A549 (cell line): ENCODE measurements at places on chromosomes 1 and 21.

GRCh38 chr1:170664093-170664827 is at the start of gene PRRX1:
PRRX1 (plus strand) TSS chr1:170664131; CDS start chr1:170664219, 88 bp downstream.
- no peak for DNase-seq

DNA sequence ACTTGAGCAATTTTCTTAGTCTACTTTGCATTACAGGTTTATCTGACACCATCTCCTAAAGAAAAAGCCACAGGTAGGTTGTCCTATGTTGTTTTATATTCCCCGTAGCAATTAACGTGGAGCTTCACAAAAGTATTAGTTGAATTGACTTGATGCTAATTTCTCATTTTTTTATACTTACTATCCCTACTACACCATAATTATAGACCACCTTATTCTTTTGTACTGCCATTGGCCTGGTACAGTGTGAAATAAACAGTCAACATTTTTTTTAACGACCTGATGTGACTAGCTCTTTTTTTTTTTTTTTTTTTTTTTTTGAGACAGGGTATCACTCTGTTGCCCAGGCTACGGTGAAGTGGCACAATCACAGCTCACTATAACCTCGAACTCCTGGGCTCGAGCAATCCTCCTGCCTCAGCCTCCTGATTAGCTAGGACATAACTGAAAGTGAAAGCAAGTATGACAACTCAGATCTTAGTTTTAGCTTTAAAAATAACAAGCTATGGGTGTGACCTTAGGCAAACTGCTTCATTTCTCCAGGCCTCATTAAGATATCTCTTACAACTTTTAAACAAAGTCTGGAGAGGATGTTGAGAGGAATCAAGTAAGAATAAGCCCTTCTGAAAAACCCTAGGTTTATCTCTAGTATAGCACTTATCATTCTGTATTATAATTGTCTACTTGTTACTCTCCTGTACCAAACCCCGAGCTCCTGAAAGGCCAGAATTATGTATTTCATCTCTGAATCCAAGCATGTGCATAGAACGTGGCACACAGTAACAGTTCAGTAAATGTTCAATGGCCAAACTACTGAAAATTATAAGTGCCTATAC is 49.5 kb downstream of the LUZP1 start:
- DNase-seq, result no peak

GRCh38 chr1:70504821-70505193 is 93.7 kb downstream of the CTH start:
- DNase-seq, result no peak

GRCh38 chr21:38914528-38915293 is 109.0 kb downstream of the ETS2 start:
- DNase-seq, result no peak

GRCh38 chr1:223074445-223075300 is 68.4 kb downstream of the TLR5 start:
- DNase-seq, result no peak

DNA sequence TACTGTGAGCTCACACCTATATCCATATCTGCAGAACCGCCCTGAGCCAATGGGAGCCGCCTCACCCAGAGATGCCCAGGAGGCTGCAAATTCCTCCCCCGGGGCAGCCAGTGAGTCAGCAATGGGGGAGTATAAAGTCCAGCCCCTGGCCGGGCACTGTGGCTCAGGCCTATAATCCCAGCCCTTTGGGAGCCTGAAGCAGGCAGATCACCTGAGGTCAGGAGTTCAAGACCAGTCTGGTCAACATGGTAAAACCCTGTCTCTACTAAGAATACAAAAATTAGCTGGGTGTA is 5.0 kb upstream of the CLCNKB start:
- no peak for DNase-seq

GRCh38 chr1:224157316-224157715 is 25.7 kb upstream of the DEGS1 start:
- DNase-seq, result no peak

DNA sequence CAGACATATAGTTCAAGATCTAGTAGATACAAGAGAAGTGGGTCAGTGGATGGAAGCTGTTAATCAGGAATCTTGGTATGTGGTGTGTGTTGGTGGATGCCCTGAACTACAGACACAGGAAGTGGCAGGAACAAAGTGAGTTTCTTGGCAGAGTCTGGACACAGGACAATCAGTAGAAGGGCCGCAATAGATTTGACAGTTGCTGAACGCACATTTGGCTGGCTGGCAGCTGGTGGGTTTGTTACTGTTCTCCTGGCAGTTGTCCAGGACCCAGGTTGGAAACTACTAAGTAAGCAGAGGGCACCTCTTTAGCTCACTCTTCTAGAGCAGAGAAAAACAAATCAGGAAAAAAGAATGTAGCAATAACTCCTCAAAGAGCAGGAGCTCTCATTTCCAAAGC is 13.2 kb downstream of the KRTAP26-1 start:
- no peak for DNase-seq

DNA sequence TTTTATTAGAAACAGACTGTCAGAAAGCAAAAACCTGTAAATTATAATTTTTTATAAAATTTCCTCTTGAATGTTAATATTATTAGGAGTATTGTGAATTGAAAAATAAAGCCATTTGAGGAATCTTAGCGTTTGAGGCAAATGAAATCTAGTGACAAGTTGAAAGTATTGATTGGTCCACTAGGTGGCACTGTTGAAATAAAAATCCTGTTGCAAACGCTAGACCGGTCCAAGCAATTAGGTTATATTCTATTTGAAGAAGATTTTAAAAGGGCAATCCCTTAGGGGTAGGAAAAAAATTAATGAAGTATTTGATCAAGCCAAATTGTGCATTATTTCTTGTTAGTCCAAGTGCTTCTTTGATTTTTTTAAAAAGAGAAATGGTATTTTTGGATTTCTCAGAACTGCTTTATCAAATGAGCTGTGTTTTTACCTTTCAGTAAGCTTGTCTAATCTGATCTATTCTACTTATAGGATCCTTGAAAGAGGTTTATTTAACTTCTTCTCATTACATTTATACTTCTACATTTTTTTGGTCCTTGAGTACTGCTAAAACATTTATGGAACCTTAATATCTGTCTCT is 57.7 kb downstream of the ATG4C start:
- peak; percentile 38 for DNase-seq

GRCh38 chr1:58446368-58446767 is 100.2 kb downstream of the OMA1 start:
- no peak for DNase-seq

- DNase-seq, result no peak
Measured at GRCh38 chr21:44557491-44558328, 885 bp downstream of the KRTAP10-3 start.

DNA sequence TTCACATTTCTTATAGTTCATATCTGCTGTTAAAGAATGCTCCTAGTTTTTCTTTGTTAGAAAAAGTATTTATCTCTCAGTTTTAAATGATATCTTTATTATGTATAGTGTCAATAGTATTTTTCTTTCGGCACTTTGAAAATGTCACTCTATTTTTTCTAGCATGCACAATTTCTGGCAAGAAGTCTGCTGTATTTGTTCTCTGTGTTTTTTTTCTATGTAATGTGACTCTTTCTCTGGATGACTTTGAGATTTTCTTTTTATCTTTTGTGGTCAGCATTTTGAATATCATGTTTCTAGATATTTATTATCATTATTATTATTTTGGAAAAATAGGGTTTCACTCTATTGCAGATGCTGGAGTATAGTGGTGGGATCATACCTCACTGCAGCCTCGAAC is 285.2 kb downstream of the PTGER3 start:
- DNase-seq, result no peak

- DNase-seq, result no peak
Measured at GRCh38 chr1:116448785-116449385, 75.8 kb downstream of the ATP1A1 start.

DNA sequence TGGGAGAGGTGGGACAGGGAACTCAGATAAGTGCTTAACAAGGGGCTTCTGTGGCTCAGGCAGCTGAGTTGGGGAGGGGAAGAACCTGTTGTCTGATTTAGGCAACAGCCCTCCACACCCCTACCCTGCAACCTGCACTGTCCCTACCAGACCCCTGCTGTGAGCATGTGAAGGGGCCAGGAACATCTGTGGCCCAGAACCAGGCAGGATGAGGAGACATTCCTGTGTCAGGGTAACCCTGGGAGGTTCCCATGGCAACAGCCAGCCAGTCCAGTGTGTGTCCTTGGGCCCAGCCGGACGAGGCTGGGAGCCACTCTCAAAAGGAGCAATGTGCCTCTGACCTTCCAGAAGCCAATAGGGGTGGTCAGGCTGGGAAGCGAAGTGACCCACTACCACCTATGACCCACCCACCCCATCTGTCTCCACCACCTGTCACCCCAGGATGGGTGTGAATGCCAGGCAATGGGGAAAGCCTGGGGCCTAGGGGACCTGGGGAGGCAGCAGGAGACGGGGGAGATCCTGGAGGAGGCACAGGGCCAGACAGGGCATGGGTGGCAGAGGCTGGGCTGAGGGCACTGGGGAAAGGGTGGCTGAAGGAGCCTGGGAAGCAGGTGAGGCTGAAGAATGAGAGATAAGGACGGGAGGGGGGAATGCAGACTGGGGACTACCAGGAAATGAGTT is 5.0 kb upstream of the PMVK start:
- DNase-seq, result no peak

DNA sequence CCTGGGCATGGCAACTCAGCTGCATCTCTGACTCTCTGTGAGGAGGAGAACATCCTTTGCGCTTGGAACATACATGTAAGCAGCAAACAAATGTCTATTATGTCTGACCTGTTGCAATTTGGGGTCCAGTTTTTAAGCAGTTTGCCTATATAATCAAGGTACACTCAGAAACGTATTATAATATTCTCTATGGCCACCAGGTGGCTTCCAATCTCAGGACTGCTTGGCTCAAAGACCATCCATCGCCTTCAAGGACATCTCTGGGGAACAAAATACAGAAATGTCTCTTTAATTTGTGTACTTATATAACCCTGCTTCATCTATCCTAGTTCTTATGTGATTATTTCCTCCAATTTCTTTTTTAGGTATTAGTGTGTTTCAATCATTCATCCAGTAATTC is 227.2 kb downstream of the OLFM3 start:
- peak; percentile 11 for DNase-seq

DNA sequence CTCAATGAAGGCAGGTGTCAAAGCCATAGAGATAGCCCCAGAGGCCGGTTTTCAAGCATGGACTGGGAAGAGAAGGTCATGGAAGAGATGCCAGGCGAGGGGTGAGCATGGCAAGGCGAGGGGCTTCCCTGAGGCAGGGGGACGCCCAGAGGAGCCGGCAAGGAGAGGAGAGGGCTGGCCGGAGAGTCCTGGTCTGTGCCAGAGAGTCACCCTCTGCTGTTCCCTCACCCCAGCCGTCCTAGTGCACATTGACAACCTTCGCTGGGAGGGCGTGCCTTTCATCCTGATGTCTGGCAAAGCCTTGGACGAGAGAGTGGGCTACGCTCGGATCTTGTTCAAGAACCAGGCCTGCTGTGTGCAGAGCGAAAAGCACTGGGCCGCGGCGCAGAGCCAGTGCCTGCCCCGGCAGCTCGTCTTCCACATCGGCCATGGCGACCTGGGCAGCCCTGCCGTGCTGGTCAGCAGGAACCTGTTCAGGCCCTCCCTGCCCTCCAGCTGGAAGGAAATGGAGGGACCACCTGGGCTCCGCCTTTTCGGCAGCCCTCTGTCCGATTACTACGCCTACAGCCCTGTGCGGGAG is 28.8 kb downstream of the H6PD start:
- no peak for DNase-seq

- DNase-seq, result no peak
Measured at GRCh38 chr1:38151399-38151798, 104.8 kb upstream of the POU3F1 start.

DNA sequence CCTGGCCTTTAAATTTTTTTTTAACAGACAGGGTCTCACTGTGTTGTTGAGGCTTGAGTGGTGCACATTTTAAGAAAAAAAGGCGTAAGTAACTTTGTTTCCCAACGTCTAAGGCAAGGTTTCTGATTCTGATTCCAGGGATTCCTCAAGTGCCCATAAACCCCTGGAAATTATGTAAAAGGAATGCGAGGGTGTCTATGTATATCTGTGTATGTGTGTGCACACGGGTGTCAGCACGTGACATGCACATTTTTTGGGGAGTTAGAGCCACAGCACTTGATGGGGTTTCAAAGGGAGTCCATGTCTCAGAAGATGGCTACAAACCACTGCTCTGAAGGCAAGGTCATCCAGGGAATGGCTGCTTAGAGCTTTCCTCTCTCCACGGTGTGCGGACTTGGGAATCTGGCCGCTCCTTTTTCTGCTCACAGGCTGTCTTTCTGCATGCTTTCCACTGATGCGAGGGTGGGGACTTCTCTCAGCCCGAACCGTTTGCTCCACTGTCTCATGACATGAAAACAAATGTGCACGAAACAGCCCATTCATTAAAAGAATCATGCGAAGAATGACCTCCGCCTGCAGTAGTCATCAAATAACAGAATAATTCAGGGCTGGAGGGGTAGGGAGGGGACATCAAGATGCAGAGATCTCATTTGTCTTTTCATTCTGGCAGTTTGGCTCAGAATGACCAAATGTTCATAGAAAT is 18.7 kb upstream of the RERE start:
- no peak for DNase-seq

DNA sequence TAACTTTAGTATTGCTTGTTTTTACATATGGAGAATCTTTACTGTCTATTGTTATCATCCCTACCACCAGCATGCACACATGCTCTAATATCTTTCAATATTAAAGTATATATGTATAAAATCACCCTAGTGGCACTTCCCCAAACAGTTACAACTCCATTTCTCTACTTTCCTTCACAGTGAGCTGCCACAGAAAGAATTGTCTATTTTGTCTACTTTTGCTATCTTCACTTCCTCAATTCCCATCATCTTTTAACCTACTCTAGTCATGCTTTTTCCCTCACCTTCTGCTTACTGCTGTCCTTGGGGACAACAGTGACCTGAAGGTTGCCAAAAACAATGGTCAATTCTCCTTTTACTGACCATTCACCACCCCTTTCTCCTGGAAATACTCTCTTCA is 59.2 kb downstream of the VCAM1 start:
- DNase-seq, result no peak

- DNase-seq, result no peak
Measured at GRCh38 chr1:185291652-185292051, 25.4 kb downstream of the IVNS1ABP start.

DNA sequence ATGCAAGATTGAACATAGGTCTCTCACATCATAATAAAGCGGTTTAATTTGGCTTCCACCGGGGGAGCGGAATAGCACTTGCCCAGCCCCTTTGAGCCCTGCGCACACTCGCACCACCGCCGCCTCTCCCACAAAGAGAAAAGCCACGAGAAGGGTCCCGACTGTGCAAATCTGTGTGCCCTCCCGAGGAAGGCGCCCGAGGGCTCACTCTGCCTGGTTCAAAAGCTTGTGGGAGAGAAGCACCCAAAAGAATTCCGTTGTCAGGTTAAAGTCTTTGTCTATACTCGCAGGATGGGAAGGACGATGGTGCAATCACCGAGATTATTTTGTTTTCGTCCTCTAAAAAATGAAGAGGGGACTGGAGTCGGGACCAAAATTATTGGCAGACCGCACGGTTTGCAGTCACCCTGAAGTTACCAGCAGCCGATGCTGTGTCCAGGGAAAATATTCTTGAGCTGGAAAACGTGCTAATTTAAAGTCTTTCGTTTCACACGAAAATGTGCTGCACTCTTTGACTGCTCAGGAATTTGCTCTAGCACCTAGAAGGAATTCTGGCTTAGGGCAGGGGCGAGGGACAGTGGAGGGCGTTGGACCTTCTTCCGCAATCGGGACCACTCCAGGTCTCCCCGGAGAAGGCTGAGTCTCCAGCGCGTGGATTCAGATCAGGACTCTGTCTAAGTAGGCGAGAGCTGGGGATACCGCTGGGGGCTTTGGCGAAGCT is 6.6 kb upstream of the SIM2 start:
- DNase-seq, result no peak

- DNase-seq, result no peak
Measured at GRCh38 chr1:46536527-46536926, 14.9 kb downstream of the KNCN start.
